ENCODE measurements at places on chromosomes 13 and 19.

GRCh38 chr13:68714292-68714691 is 1393.3 kb upstream of the ATXN8OS start:
- no peaks in the 10 kb centered on the region for H3K27me3 ChIP-seq
- no peak overlapping the region for H3K4me3 ChIP-seq
- DNase-seq = no peak
- H3K27ac ChIP-seq = no peak overlapping the region
- H3K36me3 ChIP-seq = no peaks in the 10 kb centered on the region

DNA sequence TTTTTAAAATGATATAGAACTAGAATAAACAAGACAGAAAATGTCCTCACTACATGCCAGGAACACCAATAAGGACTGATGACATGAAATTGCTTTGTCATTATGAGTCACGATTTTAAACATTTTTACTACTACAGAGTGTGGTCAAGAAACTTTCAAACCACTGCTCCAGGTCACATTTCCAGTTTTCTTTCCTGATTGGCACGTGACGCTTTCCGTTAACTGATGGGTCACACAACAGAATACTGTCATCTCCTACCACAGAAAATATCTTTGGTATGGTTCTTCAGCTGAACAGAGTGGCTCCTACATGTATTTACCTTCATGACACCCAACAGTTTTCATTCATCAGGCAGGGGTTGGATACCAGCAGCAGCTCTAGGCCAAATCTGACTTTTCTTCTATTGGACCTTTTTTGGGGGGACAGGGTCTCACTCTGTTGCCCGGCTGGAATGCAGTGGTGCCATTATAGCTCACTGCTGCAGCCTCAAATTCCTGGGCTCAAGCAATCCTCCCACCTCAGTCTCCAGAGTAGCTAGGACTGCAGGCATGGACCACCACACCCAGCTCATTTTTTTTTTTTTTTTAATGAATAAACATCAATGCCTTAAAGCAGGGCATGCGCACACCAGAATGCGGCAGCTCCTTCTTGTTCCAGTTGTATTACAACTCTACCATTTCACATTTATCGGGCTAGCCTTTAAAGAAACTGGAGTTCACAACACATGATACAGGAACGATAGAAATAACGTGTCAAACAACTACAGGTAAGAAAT is 147.4 kb downstream of the RNF17 start:
- DNase-seq = no peak
- H3K27me3 ChIP-seq = no peaks in the 10 kb centered on the region
- H3K36me3 ChIP-seq = peaks cover 7% of the 10 kb centered on the region
- H3K4me3 ChIP-seq = no peak overlapping the region

DNA sequence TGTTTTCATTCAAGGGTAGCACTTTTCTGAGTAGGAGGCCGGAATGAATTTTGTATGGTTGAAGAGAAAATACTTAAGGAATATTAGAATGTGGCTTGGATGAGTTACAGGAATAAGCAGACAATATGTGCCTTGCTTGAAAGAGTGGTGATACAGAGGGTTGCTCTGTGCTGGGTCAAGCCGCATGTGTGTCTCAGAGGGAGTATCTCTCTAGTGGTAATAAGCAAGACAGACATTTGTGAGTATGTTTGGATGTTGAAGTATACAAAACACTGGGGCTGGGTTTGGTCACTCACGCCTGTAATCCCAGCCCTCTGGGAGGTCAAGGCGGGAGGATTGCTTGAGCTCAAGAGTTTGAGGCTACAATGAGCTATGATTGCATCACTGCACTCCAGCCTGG is 103.9 kb downstream of the LMO7 start:
- no peak overlapping the region for H3K4me3 ChIP-seq
- no peak for DNase-seq
- no peaks in the 10 kb centered on the region for H3K27me3 ChIP-seq
- H3K36me3 ChIP-seq = peaks cover 2% of the 10 kb centered on the region
- H3K27ac ChIP-seq = no peak overlapping the region

DNA sequence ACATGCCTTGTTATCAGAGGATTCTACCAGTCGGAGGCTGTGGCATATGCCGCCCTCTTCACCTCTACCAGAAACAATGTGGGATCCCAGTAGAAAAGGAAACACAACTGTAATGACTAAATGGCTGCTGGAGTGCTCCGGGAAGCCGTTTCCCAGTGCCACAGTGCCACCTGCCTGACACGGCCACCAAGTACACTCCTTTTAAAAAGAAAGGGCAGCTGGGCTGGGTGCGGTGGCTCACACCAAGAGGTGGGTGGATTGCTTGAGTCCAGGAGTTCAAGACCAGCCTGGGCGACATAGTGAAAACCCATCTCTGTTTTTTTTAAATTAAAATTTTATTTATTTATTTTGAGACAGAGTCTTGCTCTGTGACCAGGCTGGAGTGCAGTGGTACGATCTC is 67.3 kb downstream of the TRPM4 start:
- no peak for DNase-seq
- H3K27ac ChIP-seq = no peak overlapping the region
- H3K36me3 ChIP-seq = no peaks in the 10 kb centered on the region

DNA sequence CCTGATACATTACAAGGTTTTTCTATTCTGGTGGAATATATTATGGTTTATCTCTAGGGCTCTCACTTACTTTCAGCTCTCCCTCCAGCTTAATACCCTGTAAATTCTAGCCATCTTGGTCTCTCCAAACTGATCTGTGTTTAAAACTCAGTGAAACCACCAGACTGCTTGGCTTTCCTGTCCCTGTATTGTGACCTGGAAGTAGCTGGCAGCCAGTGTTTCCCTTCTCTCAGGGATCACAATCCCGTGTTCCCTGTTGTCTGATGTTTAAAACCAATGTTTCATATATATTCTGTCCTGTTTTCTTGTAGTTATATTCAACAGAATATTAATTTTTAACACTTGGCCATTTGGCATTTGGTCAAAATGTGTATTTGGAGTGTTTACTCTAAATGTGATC is 8.0 kb downstream of the AKAP11 start:
- peaks cover 19% of the 10 kb centered on the region for H3K4me1 ChIP-seq
- no peaks in the 10 kb centered on the region for H3K27me3 ChIP-seq
- H3K4me3 ChIP-seq = no peak overlapping the region
- H3K36me3 ChIP-seq = no peaks in the 10 kb centered on the region
- no peak overlapping the region for H3K27ac ChIP-seq
- DNase-seq = no peak

DNA sequence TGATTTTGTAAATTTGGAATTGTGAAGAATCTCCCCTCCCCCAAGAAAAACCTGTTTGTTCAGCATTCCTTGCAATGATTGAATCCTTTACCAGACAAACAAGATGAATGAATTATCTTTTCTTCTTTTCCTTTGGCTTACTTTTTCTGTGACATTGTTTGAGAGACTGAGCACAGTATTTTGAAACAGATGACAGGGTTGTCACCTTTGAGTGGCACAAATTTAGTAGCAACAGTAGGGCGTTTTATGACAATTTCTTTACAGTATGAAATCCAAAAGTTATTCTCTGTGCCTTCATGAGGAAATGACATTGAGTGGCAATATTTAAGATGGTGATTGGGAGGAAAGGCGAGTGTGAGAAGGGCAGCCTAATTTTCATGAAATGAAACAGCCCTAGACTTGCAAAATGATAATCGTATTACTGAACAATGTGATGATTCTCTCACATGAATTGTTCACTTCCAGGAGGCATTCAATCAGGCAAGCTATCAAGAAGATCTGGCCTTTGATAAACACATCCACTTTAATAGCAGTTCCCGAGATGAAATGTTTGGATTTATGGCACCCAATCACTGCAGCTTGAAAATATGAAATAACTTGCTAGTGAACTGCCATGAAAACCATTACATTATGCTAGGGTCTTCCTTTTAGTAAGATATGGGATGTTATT is 68.6 kb upstream of the SCEL start:
- H3K27me3 ChIP-seq = no peaks in the 10 kb centered on the region
- no peak overlapping the region for H3K27ac ChIP-seq
- no peak overlapping the region for H3K4me3 ChIP-seq
- no peaks in the 10 kb centered on the region for H3K36me3 ChIP-seq
- DNase-seq = no peak

DNA sequence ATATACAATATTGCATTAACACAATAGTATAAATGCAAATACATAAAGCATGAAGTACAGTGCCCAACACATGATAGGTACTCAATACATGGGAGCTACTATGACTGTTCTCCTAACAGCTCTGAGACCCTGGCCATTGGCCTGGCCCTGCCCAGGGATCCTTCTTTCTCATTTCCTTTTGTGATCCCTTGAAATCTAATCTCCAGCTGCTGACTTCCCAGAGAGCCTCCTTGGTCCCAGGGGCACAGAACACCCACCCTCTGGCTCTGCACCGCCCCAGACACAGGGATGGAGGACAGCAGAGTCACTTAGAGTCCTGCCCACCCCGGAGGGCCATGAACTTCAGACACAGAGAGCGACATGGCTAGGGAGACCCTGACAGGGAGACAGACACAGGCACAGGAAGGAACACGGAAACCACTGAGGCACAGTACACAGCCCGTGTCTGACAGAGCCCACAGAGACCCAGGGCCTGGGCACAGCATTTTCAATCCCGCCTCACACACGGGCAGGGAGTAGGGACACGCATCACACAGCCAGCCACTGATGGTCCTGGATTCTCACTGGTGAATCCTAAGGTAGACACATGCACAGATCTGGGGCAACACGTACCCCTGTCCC is 4.2 kb upstream of the SYCN start:
- no peaks in the 10 kb centered on the region for H3K4me1 ChIP-seq
- no peak for DNase-seq
- H3K27me3 ChIP-seq = peaks cover 11% of the 10 kb centered on the region
- H3K36me3 ChIP-seq = no peaks in the 10 kb centered on the region

- no peaks in the 10 kb centered on the region for H3K27me3 ChIP-seq
- H3K4me1 ChIP-seq = no peaks in the 10 kb centered on the region
- no peak for DNase-seq
- peaks cover 11% of the 10 kb centered on the region for H3K36me3 ChIP-seq
- no peak overlapping the region for H3K27ac ChIP-seq
Measured at GRCh38 chr13:100534147-100534843, 54.3 kb downstream of the GGACT start.

DNA sequence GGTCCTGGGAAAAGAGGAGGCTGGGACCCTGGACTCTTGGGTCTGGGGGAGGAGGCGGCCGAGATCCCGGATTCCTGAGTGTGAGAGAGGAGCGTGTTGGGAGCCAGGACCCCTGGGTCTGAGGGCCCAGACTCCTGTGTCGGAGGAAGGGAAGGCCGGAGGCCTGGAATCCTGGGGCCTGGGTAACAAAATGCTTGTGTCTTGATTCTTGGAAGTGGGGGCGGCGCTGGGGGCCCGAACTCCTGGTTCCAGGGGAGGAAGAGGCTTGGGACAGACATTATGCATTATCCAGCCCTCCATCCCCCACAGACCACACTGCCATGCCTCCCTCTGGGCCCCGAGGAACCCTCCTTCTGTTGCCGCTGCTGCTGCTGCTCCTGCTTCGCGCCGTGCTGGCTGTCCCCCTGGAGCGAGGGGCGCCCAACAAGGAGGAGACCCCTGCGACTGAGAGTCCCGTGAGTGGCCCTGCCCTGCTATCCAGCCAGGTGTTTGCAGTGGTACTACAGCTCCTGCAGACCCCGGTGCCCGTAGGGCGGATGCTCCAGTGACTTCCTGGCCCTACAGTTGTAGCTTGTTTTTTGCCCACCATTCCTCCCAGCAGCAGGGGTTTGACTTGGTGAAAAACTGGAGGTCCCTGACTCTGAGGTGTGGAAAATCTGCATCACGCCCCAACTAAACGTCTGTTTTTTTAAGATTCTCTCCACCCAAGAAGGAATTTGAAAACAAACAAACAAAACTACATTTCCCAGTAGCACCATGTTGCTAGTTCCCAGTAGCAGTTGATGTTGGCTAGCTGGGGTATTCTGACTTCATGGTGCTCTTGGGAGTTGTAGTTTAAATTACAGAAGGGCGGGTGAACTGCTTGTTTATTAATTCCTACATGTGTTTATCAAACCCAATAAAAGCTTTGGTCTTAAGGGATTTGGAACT is 630 bp downstream of the NUCB1 start:
- H3K27ac ChIP-seq = peak overlapping the region; percentile 93
- H3K27me3 ChIP-seq = no peaks in the 10 kb centered on the region
- peaks cover 9% of the 10 kb centered on the region for H3K36me3 ChIP-seq

DNA sequence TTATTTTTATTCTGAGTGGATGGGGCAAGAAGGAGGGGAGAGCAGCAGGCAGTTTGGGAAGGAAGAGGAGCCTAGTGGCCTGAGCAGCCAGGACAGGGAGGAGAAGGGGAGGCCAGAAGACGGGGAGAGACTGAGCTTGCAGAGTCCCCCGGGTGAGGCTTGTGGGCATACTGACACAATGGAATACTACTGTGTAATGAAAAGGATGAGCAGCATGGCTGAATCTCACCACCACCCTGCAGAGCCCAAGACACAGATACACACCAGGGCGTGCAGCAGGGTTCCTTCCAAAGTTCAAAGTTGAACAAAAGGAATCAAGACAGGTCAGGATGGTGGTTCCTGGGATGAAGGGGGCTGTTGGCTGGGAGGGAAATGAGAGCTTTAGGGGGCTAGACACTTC is 8.1 kb upstream of the SMG9 start:
- peaks cover 24% of the 10 kb centered on the region for H3K4me1 ChIP-seq
- H3K4me3 ChIP-seq = no peak overlapping the region
- no peak for DNase-seq
- no peaks in the 10 kb centered on the region for H3K36me3 ChIP-seq

- H3K4me3 ChIP-seq = no peak overlapping the region
- no peak for DNase-seq
- H3K27ac ChIP-seq = no peak overlapping the region
- H3K4me1 ChIP-seq = peaks cover 62% of the 10 kb centered on the region
Measured at GRCh38 chr13:29956853-29957252, 106.4 kb upstream of the UBL3 start.

DNA sequence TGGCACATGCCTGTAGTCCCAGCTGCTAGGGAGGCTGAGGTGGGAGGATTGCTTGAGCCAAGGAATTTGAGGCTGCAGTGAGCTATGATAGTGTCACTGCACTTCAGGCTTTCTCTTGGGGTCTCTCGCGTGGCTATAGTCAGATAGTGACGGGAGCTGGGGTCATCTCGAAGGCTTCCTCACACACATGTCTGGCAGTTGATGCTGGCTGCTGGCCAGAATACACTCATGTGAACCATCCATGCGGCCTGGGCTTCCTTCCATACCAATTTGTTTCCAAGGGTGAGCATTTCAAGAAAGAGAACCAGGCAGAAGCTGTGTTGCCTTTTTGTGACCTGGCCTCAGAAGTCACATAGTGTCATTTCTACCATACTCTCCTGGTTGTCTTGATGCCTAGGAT is 26.4 kb downstream of the LEUTX start:
- no peak overlapping the region for H3K4me3 ChIP-seq
- no peak for DNase-seq
- no peaks in the 10 kb centered on the region for H3K4me1 ChIP-seq
- peaks cover 15% of the 10 kb centered on the region for H3K27me3 ChIP-seq
- no peak overlapping the region for H3K27ac ChIP-seq

Data from neural crest cell (in vitro differentiated cells).